Activated CD4-positive, alpha-beta T cell treated with anti-CD3 and anti-CD28 coated beads for 1 hour (primary cell): ENCODE measurements at places on chromosomes 4 and X.

DNA sequence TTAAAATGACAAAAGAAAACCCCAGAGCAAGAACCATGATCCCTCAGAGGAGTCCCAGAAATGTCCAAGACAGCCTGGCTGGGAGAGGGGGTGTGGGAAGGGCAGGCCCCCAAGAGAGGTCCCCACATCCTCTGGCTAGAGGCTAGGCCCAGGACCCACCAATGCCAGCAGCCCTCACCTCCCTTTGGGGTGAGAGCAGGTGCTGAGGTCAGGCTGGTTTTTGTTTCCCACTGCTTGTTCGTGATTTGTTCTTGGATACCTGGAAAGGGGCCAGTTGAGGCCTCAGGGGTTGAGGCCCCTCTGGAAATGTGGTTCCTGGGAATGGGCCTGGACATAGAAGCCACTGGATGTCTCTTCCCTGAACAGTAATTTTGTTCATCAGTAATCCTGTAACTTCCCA is 2.3 kb upstream of the GRSF1 start:
- no peak for DNase-seq

DNA sequence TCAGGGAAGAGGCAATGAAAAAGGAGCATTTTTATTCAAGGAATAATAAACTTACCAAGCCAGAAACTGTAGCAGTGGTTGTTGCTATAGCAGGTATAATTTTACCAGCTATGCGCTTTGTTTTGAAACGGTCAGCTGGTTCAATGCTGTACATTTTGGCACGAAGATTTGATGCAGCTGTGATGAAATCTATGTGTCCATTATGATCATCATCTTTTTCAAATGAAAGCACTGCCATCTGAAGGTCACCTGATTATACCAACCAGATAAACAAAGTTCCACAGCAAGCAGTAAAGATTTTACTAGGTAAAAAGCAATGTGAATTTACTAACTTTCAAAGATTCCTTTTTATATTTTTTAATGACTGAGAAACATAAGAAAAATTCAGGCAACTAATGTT is 66.4 kb downstream of the STAP1 start:
- DNase-seq, result no peak

GRCh38 chrX:13093529-13094140 is 49.2 kb upstream of the FAM9C start:
- no peak for DNase-seq

- DNase-seq, result no peak
Observed at GRCh38 chr4:65508168-65508567, 162.1 kb downstream of the EPHA5 start.

- DNase-seq, result no peak
Observed at GRCh38 chr4:7361280-7361895, 73.3 kb downstream of the PSAPL1 start.

DNA sequence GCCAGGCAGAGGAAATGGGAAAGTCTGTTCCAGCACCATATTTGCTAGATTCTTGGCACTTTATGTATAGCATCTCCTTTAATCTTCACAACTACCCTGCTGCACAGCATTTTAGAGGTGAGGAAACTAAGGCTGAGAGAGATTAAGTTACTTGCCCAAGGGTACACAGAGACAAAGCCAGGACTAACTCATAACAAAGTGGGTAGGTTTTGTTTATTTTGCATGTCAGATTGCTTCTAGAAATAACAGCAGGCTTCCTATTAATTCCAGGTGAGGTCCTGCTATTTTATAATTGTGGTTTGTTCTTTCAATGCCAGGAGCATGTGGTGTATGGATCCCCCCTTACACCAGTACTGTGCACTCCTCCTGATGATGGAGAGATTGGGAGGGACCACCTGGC is 15.0 kb downstream of the TCEANC start:
- DNase-seq, result no peak

- DNase-seq, result no peak
Observed at GRCh38 chrX:87376896-87377295, 140.7 kb upstream of the KLHL4 start.

DNA sequence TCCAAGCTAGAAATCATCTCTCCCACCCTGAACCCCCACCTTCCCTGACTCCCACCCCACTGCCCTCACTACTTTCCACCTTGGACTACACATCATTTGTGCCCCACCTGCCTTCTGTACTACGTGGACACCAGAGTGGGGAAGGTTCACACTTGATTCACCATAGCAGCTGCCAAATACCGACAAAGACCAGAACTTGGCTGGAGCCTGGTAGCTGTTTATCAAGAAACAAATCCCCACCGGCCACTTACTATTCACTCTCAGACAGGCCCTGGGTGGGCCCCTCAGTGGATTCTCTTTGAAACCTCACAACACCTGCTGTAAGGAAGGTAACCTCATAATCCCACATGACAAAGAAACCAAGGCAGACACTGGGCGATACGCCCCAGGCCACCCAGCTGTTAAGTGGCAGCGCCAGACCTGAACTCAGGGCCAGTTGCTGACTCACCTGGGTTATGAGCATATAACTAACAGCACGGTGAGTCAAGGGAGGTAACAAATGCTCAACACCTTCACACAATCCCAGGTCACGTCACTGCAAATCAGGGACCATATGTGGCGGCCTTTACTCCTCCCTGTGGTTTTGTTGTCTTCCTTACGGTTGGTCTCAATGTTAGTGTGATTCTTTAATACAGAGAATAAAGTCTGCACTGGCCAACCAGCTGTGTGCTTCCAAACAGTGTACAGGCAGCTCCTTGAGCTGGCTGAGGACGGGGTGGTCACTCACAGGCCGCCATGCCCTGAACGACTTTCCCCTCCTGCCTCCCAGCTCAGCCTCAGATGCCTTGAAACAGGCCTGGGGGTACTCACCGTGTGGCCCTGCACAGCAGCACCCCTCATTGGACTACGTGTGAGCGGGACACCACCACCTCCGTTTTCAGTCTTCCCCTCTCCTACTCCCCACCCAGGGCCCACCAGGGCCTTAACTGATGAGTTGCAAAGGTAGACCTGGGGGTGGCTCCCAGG is 7.5 kb downstream of the WDR1 start:
- DNase-seq, result no peak

GRCh38 chr4:152820073-152820472 is 40.3 kb downstream of the ARFIP1 start:
- DNase-seq, result no peak

DNA sequence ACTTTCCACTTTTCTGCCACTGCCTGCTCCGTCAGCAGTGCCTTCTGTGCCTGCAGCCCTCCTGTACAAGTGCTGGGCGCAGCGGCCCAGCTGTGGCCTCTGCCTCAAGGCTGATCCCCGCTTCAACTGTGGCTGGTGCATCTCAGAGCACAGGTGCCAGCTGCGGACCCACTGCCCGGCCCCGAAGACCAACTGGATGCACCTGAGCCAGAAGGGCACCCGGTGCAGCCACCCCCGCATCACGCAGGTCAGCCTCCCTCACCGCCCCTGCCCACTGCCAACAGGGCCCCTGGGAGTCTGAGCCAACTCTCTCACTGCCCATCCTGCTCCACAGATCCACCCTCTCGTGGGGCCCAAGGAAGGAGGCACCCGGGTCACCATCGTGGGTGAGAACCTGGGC is 7.5 kb downstream of the PLXNA3 start:
- DNase-seq, result no peak

GRCh38 chr4:131427000-131427399 is 1722.1 kb upstream of the PCDH10 start:
- DNase-seq, result no peak

DNA sequence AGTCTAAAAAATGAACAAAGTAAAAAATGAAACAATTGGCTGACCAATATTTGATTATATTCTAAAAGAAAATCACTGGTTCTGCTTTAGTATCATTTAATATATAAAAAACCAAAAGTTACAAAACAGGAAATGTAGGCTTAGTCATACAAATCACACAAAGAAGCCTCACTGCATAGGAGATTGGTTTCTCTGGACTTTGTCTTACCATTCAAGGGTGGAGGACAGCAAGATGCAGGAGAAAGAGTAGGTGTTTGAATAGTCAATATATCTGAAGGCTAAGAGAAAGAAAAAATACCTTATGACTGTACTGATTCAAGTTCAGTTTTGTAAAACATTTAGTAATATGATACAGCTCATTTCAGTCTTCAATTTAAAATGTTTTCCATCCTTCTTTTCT is 28.6 kb upstream of the TAF9B start:
- no peak for DNase-seq

DNA sequence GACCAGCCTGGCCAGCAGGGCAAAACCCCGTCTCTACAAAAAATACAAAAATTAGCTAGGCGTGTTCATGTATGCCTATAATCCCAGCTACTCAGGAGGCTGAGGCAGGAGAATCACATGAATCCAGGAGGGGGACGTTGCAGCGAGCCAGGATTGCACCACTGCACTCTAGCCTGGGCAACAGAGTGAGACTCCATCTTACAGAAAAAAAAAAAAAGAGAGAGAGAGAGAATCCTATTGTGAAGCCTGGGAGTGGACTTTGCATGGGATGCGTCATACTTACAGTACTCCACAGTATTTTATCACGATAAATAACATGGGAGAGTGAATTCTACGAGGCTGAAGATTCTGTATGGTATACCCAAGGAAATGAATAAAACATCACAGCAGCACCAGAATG is 139.6 kb downstream of the AASDH start:
- DNase-seq, result no peak

DNA sequence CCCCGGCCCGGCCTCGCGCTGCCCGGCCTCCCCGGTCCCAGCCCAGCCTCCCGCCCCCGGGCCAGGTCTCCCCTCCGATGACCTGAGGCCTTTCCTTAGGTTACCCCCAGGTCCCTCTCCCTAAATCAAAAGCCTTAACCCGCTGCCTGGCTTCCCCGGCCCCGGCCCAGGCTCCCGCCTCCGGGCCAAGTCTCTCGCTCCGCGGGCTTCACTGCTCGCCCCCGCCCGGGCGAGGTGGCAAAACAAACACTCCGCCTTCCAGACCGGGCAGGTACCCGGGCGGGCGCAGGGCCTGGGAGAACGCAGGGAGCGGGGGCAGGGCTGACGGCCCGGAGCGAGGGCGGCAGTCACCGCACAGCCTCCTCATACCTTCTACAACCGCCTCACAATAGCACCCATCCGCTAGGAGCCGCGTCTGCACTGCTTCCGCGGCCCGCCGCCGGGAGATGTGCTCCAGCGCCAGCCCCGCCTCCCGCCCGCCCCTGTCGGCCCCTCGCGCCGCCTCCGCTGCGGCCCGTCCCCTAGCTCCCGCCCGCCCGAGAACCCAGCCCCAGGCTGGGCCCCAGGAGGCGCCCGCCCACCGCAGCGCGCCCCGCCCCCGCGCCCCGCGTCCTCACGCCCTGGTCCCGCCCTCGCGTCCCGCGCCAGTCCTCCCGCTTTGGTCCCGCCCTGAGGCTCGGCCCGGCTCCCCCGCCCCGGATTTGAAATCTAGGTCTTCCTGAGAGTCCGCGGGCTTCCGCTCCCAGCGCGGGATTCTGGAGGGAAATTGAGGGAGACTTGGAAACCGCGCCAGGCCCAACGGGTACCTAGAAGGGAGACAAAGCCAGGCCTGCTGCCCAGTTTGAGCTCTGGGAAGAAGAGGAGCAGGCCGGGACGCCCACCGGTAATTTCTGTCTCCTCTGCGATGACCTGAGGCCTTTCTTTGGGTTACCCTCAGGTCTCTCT is at the start of the genes CASP3 and PRIMPOL:
CASP3 (minus strand) TSS at position 422 of the 945 bp plus-strand sequence. CDS start 10,994 bp downstream, outside the sequence.
PRIMPOL (plus strand) TSS at position 713 of the 945 bp plus-strand sequence. CDS start 7,403 bp downstream, outside the sequence.
- peak; percentile 92 for DNase-seq

DNA sequence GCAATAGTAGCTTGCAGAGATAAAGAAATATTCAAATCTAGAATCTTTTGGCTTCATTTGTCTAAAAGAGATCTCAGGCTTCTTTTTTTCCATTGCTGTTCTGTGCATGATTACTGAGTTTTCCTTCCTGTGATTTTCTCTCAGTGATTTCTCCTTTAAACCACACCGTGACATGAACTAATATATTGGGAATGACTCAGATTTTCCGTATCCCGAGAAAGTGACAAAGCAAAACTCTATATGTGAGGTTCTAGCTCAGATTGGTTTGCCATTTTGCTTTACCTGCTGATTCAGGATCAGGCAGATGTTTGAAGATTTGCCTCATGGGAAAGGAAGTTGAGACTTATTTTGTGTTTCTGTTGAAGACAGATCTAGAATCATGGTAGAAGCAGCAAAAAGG is 59.4 kb downstream of the MTHFD2L start:
- DNase-seq, result no peak

DNA sequence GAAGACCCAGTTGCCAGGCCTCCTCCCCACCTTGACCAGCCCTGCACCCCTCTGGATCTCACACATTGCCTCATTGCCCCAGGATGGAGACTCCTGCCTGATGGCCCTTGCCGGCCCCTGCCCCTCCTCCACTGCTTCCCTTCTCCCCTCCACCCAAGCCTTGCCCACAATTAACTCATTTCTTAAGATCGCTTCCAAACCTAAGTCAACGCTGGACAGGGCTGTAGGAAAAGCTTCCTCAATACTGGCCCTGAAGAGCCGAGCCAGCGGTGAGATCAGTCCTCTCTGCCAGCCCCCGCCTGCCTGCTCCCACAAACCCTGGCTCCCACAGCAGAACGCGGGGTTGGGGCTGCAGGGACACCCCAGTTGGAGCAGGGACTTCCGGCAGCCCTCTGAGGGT is 7.5 kb upstream of the HAUS7 start:
- DNase-seq, result no peak

- DNase-seq, result no peak
Observed at GRCh38 chr4:142211444-142211843, 575.1 kb downstream of the IL15 start.

GRCh38 chr4:169231647-169232262 is 39.0 kb downstream of the SH3RF1 start:
- no peak for DNase-seq

DNA sequence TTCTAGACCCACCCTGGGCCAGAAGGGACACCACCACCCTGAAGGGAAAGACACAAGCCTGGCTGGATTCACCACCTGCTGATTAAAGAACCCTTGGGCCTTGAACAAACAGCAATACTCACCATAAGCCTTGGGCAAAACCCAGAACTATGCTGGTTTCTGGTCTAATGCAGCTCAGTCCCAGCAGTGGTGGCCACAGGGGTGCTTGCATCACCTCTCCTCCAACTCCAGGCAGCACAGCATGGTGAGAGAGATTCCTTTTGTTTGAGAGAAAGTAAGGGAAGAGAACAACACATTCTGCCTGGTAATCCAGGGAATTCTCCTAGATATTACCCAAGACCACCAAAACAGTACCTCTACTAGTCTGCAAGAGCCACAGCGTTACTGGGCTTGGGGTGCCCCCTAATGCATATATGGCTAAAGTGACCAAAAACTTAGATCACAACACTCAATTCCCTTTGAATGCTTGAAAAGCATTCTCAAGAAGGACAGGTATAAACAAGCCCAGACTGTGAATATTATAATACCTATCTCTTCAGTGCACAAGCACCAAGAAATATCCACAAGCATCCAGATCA is 25.7 kb downstream of the RNF128 start:
- DNase-seq, result no peak

GRCh38 chrX:10326578-10326977 is 169.8 kb downstream of the CLCN4 start:
- no peak for DNase-seq

DNA sequence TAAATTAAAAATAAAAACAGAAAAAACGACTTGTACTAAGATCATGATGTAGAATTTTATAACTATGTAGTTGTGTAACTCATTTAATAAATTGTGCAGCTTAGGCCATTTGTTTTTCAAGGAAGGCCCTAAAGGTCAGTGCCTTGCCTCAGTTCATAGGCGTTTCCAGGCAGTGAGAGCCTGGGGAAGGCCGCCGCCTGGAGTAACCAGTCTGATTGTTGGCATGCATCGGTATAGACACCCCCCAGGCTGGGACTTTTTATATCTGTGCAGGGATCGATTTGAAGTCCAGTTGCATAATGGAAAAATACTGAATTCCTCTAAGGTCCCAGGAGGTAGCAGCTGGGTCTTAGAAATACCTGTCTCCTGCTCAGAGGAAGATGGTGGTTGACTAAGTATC is 77.2 kb downstream of the TMEM131L start:
- DNase-seq, result no peak

GRCh38 chr4:132502096-132502552 is 647.0 kb upstream of the PCDH10 start:
- DNase-seq, result no peak
